ENCODE measurements at places on chromosomes 2 and 18.

- no peak for DNase-seq
Observed at GRCh38 chr2:160931531-160931930, 228.7 kb upstream of the TANK start.

- DNase-seq = no peak
Observed at GRCh38 chr2:42566837-42567321, 1.6 kb upstream of the MTA3 start.

GRCh38 chr18:10892786-10893185 is 256.6 kb downstream of the PIEZO2 start:
- DNase-seq = no peak

DNA sequence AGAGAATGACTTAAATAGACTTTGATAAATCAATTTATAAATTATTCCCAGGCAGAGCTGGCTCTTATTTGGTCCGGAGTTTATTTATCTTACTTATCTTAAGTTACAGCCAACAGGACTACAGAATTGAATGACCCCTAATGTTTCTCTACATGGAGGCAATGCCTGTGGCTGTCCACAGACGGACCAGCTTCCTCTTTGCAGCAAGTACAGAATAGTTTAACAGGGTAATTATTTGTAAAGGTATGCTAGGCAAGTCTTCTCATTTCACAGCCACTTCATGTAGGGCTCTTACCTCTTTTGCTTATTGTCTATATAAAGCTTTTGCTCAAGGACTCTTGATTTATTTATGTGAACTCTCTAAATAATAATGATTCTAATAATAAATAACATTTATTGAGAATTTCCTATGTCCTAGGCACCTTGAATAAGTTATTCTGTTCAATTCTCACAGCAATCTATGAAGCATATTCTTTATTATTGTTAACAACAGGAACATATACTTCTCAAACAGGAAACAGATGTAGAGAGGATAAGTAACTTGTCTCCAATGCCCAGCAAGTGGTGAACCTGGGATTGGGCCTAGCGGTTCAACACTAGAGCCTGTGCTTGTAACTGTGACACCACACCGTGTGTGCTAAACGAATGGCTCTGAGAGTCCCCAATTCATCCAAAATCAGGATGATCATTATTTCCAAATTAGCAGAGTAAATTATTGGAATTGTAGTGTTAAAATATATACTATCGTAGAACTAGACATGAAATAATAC is 58.8 kb upstream of the NXPH2 start:
- DNase-seq = no peak

DNA sequence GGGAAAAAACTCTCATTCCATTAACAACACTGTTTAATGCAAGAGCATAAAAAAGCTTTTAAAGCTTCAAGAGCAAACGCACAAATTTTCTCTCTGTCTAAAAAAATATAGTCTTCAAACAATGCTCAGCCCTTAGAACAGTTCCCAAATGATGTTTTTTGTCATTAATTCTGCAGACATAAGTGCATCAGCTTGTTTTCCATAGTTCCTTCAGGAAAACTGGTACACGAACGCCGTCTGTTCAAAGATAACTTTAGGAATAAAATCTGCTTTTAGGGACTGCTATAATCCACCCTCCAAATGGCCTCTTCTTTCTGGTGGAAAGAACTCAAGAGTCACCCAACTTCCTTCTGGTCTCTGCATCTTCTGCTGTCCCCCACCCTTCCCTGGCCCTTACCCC is 98.2 kb upstream of the SLC66A3 start:
- DNase-seq = no peak

DNA sequence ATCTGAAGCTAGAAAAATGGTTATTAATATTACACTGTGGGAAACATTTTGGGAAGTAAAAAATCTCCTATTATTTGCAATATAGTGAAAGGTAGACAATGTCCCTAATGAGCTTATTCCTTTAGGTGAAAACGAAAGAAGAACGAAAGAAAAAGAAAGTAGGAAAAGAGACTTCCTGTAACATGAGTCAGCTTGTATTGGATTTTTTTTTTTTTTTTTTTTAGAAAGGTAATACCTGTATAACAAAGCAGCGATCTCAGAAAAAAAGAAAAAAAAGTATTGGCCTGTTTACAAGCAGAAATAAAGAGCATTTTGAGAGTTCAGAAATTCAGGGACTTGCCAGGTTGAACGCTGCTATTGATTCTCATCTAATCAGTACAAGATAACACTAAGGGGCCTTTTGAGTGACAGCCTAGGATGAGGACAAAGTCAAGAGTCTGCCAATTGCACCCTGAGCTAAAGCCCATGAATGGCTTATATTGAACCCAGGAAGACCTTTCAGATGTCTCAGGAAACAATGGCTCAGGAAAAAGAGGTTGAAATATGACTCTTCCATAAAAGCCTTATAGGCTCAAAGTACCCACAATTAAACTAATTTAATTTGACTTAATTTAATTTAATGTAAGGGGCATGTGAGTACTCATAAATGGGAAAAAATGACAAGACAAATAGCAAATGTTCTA is 615.6 kb upstream of the CDH2 start:
- no peak for DNase-seq

GRCh38 chr18:75462178-75462832 is 34.8 kb upstream of the SMIM21 start:
- DNase-seq = no peak

DNA sequence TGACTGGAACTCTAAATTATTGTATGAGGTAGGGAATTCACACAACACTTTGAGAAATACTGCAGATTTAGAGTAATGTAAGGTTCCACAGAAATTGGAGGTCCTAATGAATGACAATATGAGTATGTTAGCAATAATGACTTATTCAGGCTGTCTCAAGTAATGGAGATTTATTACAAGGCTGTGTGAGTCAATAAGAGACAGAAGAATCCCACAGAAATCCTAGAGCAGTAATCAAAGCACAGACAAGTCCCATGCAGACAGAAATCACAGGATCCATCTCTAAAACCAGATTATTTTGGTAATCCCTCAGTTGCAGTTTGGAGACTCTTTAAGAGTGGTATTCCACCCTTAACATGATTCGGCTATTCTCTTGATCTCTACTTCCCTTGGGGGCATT is 83.6 kb downstream of the FAM161A start:
- DNase-seq = no peak

- no peak for DNase-seq
Observed at GRCh38 chr2:144234542-144234871, 285.4 kb downstream of the ZEB2 start.

DNA sequence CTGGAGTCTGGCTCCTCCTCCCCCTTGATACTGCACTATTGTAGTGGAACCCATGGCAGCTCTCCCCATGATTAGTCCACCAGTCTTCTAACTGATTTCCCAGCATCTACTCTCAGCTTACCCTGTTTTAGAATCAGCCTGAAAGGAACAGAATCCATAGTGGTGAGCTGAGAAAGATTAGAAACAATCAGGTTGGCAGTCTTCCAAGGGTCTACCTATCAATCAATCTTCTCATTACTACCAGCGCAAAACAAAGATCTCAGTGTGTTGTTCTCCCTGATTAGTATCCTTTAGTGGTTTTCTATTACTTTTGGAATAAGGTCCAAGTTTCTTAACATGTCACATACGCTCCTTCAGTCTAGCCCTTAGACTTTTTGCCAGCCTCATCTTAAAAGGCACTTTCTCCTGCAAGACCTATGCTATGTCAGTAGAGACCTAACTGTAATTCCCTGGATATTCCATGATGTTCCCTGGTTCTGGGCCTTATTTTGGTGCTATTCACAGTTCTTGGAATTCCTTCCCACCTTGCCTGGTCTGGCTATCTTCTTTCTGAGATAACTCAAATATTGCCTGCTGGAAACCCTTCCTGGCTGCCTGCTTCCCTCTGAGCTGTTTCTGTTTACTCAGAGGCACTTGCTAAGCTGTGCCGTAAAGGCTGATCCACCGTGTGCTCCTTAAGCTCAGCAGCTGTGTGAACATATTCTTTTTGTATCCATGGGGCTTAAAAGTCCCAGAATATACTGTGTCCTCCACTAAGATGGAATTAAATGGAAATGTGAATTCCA is 32.6 kb downstream of the LAMA3 start:
- DNase-seq = no peak

DNA sequence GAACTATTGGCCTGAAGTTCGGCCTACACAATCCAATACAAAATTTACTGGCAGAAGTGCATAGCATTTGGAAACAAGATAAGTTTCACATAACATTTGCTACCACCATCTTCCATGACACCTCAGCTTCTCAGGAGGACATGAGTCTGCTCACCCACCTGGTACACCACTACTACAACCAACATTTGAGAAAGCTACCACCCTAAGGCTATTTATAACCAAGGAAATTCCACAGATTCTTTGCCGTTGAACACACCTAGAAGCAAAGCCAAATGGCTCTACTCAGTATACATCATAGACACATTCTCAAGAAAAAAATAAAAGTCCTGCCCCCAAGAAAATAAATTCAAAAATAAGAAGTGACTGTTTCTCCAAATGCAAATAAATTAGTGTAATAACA is 145.3 kb downstream of the SPAG16 start:
- DNase-seq = no peak

- DNase-seq = no peak
Observed at GRCh38 chr2:42342061-42342794, 18.8 kb downstream of the COX7A2L start.

DNA sequence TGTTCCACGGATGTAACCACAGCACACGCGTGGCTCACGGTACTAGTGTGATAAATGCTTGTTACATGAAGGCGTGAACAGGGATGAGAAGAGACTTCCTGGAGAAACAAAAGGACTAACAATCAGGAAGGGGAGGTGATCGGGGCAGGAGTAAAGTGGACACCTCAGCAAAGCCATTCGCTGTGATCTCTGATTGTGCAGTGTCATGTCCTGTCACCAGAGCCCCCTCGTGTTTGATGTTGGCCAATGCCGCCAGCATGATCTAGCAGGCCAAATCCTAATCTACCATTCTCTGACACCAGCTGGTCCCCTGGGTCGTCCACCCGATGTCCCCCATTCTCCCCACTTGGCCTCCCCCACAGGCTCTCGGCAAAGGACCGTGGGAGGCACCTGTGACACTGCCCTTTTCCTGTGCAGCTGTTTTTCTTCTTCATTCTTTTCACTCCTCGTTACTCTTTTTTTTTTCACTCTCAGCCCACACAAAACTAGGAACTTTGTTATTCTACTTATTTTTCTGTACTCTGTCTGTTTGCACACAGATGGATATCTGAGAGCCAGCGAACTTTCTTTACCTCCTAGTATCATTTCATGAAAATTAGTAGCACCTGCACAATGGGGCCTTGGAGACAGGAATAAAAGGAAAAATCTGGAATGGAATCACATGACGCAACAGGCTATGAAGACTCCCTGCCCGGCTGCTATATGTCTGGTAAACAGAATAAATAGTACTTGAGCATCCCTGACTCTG is 146.8 kb downstream of the TGIF1 start:
- DNase-seq = peak; percentile 28

DNA sequence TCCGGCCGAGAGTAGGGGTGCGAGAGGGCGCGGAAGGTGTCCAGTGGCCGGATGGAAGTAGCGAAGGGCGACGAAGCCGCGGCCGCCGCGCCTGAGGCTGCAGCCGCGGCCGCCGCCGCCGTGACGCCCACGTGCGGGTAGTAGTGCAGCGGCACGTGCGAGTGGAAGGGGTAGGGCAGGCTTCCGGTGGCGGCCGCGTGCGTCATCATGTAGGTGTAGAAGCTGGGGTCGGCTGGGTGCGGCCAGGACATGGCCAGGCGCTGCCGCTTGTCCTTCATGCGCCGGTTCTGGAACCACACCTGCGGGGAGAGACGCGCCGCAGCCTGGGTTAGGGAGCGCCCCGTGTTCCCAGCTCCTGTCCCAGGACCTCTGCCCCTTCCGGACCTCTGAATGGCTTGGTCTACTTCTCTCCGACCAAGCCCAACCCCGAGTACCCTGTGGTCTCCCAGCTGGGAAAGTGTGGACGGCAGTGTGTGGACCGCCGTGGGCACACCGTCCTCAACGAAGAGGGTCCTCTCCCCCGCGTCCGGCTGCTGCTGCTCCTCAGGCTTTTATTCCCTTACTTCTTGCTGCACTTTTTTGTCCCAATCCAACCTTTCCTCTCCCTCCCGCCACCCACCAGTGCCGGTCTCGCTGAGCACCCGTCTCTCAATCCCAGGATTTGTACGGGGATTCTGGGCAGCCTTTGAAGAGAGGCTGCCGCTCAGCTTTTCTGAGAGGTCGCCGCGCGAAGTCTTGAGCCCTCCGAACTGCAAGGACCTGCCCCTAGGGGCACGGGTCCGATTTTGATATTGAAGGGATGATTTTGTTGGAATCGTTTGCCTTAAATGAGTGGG is 3.0 kb downstream of the EVX2 start:
- DNase-seq = peak; percentile 8

DNA sequence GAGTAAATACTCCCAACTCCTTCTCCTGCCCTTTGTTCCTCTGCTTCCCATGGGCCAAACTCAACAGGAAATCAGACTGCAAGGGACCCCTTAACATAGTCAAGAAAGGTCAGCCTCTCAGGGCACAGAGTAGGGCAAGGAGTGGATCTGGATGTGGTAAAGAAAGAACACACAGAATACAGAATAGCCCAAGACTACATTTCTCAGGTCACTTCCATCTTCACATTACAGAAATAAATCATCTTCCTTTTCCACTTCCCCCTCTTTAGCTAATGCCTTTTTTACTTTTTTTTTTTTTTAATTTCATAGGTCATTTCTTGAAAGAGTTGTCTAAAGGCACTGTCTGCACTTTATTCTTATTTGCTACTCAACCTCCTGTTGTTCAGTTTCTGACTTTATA is 558.3 kb downstream of the TNS1 start:
- no peak for DNase-seq

DNA sequence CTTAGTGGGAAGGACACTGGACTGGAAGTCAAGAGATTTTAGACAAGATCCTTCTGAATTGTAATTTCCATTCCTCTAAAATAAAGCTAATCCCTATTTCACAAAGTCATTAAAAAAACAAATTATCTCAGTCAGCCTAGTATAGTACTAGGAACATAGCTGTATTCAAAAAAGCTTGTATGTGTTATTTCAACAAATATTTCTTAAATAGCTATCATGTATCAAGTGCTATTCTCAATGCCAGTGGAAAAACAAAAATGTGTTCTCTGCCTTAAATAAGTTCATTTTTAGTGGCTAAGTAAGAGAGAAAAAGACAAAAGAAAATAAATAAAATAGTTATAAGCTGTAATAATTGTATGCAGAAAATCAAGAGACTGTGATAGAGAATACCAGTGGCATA is 541.8 kb upstream of the CDH2 start:
- DNase-seq = no peak
